ENCODE measurements at places on chromosomes 5 and 9.

DNA sequence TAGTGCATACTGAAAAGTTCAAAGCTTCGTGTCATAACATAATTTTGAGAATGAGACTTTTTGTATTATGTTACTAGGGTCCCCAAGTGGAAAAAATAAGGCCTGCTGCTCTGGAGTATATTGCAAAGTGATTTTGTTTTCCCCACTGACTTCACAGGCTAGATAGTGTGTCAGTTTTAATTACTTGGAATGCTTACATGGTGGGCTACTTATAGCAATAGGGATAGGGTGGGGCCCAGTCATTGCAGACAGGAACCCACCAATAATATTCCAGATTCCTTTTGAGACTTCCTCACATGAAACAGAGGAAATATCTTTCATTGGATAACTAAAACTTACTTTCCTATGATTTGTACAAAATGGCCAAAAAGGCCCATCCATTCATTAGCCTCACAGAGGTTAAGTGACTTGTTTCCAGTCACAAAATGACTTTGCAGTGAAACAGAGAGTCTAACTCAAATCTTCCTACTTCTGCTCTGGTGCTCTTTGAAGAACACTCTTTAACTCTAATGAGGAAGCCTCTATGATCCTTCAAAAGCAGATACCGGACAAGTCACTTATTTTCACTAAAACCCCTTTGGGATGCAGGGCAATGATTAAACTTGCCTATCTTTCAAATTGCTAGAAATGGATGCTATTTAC lies 16.2 kb upstream of the MEF2C start:
- DNase-seq, result no peak

DNA sequence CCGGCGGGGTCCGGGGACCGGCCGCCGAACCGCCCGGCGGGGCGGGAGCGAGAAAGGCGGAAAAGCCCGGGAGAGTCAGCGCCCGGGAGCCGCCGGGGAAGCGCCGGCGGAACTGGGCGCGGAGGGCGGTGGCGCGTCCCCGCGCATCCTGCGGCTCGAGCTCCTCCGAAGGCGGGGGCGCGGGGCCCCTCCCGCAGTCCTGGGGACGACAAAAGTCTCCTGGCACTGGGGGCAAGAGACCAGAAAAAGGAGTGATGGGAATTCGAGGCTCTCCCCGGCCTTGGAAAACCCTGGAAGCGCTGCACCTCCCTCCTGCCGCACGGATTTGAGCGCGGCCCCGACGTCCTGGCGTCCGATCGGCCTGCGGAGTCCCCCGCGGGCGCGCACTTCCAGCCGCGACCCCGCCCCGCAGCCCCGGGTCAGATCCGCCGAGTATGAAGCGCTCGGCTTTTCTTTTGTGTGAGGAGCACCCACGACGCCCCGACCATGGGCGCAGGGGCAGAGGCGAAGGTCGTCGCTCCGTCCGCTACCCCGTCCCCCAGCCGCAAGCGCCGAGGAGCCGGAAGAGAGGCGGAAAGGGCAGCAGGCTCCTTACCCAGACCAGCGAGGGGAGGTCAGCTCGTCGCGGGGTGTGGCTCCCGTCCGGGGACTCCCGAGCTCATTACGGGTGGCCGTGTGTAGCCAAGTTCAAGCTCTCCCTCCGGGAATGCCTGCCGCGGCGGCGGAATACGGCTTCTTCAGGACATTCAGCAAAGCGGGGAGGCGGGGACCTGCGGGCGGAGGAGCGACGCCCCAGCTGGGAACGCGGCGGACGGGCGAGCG lies at the start of gene EPB41L4A:
Gene EPB41L4A, minus strand, starts transcription at position 114 of the 822 bp plus-strand sequence. CDS start 238 bp downstream, outside the sequence.
- peak; percentile 11 for DNase-seq

- no peak for DNase-seq
These were observed 42.5 kb downstream of the FNIP1 start for GRCh38 chr5:131754363-131754762.

GRCh38 chr9:7177383-7177782 lies 419.6 kb downstream of the KDM4C start:
- no peak for DNase-seq

GRCh38 chr5:113660706-113661250 lies 147.3 kb downstream of the YTHDC2 start:
- no peak for DNase-seq

GRCh38 chr5:67156976-67157583 lies 39.5 kb downstream of the CD180 start:
- peak; percentile 60 for DNase-seq

DNA sequence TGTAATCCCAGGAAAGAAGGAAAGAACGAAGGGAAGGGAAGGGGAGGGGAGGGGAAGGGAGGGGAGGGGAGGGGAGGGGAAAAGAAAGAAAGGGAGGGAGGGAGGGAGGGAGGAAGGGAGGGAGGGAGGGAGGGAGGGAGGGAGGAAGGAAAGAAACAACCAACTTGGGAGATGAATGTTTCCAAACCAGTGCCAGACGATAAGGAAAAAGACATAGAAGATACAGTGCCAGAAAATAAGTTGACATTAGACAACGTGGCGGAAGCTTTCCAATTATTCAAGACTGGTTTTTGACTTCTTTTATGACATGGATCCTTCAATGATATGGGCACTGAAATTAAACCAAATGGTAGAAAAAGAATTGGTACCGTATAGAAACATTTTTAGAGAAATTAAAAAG lies 181.2 kb upstream of the POU5F2 start:
- no peak for DNase-seq

- DNase-seq, result no peak
These were observed 794 bp upstream of the DCAF12 start for GRCh38 chr9:34127035-34127948.

GRCh38 chr5:6041977-6042550 lies 336.3 kb downstream of the MED10 start:
- no peak for DNase-seq

DNA sequence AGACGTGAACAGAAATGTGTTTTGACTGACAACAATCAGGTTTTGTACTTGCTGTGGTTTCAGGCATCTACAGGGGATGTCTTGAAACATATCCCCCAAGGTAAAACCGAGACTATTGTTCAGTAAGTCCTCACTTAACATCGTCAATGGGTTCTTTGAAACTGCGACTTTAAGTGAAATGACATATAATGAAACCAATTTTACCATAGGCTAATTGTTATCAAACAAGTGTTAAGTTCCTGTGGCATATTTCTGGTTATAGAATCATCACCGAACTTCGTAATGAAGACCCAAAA lies 16.4 kb upstream of the OMD start:
- DNase-seq, result no peak

- no peak for DNase-seq
These were observed 10.9 kb upstream of the FCN1 start for GRCh38 chr9:134928436-134929192.

DNA sequence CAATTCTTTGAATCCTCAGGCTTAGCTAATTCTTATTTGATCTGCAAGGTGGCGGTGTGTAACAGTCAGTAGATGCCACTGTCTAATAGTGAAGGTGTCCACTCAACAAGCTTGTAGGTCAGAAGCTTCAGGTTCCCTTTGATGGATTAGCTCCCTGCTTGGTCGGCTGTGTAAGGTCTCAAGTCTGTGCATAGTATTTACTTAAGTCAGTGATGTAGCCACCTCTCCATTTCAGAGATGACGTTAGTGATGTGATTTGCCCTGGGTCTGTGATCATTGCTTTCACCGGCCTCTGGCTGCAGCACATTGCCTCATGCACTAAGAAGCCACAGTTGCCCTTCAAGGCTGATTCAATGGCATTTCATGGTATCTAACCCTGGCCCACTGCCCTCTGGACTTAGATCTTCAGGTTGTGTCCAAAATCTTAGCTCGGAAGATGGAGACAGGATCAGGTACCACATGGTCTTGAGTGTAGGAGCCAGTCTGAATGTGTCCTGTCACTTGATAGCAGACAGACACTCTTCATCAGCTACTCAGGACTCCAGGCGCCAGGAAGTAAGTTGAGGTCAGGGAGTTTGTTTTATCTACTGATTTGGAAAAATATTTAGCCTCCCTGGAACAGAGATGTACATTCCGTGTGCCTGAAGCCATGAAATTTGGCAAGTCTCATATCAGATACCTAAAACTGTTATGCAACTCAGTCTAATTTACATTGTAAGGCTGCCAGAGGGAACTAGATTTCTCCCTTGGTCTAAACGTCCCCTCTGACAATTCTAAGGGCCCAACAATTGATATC lies 42.9 kb downstream of the SUB1 start:
- no peak for DNase-seq

- peak; percentile 92 for DNase-seq
These were observed 21.9 kb upstream of the QSOX2 start for GRCh38 chr9:136267261-136268111.

GRCh38 chr5:14175381-14175780 lies 32.2 kb downstream of the TRIO start:
- DNase-seq, result no peak

DNA sequence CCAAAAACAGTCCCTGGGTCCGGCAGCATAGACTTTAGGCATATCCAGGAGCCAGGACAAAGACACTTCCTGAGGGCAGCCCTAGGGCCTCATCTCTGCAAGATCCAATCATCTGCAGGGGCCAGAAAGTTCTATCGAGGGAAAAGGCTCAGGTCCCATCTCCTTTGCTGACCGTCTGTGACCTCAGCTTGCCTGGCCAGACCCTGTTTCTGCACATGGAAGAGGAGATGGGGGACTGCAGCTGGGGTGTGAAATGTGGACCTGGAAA lies 51.0 kb upstream of the FCN1 start:
- no peak for DNase-seq

DNA sequence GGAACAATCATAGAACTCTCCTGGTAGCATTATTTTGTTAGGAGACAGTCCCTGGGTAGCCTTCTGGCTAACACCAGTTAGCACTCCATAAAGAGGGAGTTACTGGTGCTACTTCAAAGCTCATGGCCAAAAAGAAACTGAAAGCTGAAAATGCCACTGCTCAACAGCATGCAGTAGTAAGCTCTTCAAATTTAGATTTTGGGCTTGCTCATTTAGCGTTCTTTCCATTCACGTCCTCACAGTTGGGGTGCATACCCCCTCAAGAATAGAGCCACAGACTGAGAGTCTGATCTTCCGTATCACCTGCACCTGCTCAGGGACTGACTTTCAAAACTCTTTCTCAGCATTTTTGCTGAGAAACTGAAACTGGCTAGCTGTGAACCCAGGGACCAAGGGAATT lies 24.7 kb downstream of the NTRK2 start:
- DNase-seq, result no peak

DNA sequence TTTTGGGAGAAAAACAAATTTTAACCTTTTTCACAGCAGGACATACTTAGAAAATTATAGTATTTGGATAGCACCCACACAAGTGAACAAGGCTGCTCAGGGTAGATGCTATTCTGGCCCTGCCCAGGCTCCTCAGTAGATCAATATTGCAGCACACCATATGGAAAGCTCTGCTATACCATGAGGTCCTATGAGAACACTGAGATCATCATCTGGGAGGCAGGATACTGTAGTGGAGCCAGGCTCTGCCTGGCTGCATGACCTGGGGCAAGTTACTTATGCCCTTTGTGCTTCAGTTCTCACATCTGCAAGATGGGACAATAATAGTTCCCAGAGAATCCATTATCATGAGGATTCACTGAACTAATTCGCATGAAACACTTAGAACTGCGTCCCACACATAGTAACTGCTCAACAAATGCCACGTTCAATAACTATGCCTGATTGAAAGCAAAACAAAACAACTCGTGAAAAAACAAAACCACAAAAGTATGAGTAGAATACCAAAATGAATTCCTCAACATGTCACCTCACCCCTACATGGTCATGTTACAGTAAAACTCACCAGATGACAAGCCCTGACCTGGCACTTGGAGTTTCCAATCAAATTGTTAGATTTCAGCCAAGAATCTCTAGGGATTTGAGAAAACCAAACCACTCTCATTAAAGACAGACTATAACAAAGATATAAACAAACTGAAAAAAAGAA lies 31.9 kb downstream of the ARSB start:
- DNase-seq, result no peak

DNA sequence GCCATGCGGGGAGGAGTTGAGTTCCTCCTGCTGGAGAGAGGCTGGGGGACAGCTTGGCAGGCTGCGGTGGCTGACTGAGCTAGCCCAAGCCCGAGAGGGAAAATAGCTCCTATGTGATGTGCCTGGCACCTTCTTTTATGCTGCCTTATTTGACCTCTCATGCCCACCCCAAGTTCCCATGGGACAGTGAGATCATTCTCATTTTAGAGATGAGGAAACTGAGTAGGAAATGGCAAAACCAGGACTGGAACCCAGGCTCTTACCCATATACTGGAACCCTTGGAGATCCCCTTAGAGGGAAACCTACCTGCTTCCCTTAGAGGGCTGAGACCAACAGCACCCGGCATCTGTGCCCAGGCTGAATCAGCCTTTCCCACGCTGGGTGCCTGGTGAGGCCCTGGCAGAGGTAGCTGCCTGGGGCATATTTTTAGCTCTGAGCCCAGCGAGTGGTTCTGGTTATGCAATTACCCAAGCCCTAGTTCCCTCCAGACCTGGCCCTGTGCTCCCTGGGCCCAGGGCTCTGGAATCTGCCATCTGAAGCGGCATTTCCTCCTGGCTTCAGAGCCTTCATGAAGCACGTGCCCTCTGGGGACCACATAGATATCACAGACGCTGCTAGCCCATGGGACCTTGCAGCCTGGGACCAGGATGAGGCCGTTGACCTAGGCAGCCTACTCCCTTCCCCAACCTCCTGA lies 23.6 kb downstream of the COL27A1 start:
- DNase-seq, result peak; percentile 51

GRCh38 chr5:93163010-93163663 lies 417.9 kb downstream of the NR2F1-AS1 start:
- no peak for DNase-seq

GRCh38 chr5:39633057-39633456 lies 208.3 kb upstream of the DAB2 start:
- no peak for DNase-seq

DNA sequence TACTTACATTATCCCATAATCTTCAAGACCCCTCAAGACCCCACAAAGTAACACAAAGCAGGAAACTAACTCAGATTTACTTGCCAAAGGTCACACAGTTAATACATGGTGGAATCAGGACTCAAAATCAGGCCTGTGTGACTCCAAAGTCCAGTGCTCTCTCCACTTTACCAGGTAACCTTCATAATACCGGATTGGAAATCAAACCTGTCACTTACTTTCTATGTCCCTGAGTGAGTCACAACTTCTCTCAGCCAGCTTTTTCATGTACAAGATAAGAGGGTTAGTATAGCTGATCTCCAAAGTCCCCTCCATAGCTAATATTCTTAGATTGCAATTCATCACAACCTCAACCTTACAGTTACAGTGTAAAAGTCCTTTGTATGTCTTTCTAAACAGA lies 17.1 kb downstream of the STRBP start:
- no peak for DNase-seq

GRCh38 chr5:68894673-68895072 lies 199.1 kb upstream of the SLC30A5 start:
- DNase-seq, result no peak

GRCh38 chr9:33265211-33265865 lies 489 bp downstream of the CHMP5 start:
- no peak for DNase-seq

GRCh38 chr5:90866915-90867731 lies 308.5 kb downstream of the ADGRV1 start:
- DNase-seq, result no peak

DNA sequence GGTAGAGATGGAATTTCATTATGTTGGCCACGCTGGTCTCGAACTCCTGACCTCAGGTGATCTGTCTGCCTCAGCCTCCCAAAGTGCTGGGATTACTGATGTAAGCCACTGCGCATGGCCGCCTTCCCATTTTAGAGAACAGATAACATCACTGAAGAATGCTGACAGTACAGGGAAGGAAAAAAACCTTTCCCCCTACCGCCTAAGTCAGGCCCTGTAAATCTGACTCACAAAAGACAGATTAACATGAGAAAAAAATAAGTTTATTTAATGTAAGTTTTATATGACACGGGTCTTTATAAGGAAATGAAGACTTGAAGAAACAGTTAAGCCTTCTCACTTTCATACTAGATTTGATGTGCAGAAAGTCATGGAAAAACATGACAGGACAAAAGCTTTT lies 227.2 kb upstream of the ZNF608 start:
- DNase-seq, result no peak
